Myocyte (in vitro differentiated cells): ENCODE measurements at places on chromosomes 13 and 19. TPM values are rescaled to one million over a fixed set of nuclear protein-coding genes. Genes with fewer than 3 reads are reported as not detected.
A peak's percentile ranks its signal among the peaks of the same experiment; 100 is the strongest.

DNA sequence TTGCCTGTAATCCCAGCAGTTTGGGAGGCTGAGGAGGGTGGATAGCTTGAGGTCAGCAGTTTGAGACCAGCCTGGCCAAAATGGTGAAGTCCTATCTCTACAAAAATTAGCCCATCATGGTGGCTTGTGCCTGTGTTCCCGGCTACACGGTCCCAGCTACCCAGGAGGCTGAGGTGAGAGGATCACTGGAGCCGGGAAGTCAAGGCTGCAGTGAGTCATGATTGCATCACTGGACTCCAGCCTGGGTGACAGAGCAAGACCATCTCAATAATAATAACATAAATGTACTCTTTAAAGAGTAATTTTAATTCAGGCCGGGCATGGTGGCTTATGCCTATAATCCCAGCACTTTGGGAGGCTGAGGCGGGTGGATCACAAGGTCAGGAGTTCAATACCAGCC is 38.7 kb downstream of the SKA3 start:
- DNase-seq: no peak

GRCh38 chr13:111472083-111472482 is 151.6 kb downstream of the TEX29 start:
- no peak for DNase-seq

The U2AF1L4 gene
- 9.7 and 12.0 TPM in 2 replicates for total RNA-seq

The RYR1 gene
- total RNA-seq: 166 and 168 TPM in 2 replicates

- no peak for DNase-seq
These were observed 26.8 kb downstream of the CLDN10 start for GRCh38 chr13:95579303-95579702.

- DNase-seq: no peak
These were observed 73.8 kb upstream of the OLFM4 start for GRCh38 chr13:52954838-52955237.

- peak; percentile 87 for DNase-seq
These were observed 13.1 kb upstream of the NOTCH3 start for GRCh38 chr19:15213715-15214381.

DNA sequence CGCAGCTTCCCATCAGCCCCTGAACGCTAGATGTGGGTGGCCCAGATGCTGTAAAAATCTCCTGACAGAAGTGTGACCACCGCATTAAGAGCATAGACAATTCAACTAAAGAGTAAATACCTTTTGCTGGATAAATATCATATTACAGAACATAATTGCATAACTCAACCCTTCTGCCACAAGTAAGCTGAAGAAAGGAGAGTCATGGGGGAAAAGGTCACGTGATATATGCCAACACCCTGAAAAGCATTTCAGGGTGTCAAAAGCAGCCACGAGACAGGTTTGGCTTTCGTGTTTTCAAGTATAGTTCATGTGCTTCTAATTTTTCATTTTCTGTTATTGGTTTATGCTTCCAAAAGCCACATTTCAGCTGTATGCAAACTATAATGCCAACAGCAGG is 71.3 kb downstream of the LHFPL6 start:
- peak; percentile 6 for DNase-seq

The ZNF525 gene
- 3.4 and 5.2 TPM in 2 replicates for total RNA-seq

The EID2B gene
- 2.9 and 3.3 TPM in 2 replicates for total RNA-seq

DNA sequence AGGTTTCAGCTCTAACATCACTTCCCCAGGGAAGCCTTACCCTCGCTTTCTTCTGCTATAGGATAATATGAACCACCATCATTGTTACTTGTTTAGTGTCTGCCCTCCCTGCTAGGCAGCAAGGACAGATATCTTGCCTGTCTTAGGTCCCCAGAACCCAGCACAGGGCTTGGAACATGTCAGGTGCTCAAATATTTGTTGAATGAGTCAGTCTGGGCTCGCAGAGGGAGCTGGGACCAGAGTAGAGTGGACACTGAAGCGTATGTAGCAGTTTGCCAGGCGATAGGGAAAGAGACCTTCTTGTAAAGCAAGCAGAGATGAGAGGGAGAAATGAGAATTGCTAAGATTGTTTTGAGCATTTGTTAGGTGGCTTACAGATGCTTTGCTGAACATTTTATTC is 11.7 kb downstream of the BCKDHA start:
- DNase-seq: peak; percentile 45

GRCh38 chr19:13234518-13234917 is 84.3 kb downstream of the IER2 start:
- DNase-seq: no peak

GRCh38 chr19:13012690-13013608 is 17.7 kb downstream of the NFIX start:
- peak; percentile 77 for DNase-seq

- DNase-seq: no peak
These were observed 550.3 kb downstream of the GPC5 start for GRCh38 chr13:91948736-91949135.

The ZGLP1 gene
- total RNA-seq: 1.8 and 4.2 TPM in 2 replicates

The ZNF835 gene
- not detected in 2 replicates for total RNA-seq

DNA sequence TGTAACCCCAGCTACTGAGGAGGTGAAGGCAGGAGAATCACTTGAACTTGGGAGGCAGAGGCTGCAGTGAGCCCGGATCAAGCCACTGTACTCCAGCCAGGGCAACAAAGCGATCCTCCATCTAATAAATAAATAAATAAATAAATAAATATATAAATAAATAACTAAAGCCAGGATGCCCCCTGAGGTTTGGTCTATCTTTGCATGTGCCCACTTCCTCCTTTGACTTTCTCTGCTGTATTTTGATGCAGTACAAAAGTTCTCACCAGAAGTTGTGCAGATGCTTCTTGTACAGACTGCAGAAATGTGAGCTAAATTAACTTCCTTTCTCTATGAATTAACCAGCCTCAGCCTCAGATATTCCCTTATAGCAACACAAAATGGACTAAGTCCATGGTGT is 6.5 kb upstream of the N4BP2L2 start:
- DNase-seq: no peak
